ENCODE measurements at places on chromosomes 6 and 20.

DNA sequence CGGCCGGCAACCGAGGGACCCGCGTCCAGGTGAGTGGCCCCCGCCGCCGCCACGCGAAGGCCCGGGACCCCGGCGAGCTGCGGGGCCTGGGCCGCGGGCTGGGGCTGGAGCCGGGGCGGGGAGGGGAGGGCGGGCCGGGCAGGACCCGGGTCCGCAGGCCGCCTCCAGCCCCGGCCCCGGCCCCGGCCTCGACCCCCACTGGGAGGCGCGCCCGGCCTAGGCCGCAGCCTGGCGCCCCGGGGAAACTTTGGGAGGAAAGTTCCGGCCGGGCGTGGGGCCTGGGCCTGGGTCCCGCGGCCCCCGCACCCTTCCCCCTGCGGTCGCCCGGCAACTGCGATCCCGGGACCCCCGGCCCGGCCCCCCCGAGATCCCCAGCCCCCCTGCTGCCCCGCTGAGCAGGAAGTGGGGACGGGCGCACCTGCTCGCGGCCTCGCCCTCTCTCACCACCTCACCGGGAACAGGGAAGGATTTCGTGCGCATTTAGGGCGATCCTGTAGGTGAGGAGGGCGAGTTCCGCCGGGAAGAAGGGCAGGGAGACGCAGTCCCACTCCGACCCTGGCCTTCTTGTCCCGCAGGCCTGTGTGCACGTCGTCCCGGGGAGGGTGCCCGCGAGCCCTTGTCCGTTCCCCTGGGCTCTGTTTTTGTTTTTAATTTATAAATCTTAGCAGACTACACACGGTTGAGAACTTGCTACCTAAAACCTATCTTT is 402 bp downstream of the OSBPL2 start:
- DNase-seq: peak; percentile 25

GRCh38 chr20:18288749-18289267 is 481 bp downstream of the ZNF133 start:
- DNase-seq: no peak

DNA sequence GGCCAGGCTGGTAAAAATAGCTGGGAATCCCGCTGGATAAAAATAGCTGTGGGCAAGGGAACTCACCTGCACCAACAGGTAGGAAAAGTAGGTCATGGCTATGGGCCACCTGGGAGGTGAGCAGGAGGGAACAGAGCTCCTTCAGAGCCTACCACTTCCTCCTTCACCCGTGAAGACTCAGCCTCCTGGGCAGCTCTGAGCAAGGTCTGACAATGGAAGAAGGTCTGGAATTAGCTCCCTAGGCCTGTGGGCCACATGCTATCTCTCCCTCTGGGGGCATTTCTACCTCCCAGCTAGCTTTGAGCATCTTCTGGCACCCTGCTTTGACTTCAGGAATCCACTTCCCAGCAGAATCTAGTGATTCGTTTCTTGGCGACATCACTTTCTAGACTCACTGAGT is 153.9 kb downstream of the MRPL14 start:
- DNase-seq: no peak

- no peak for DNase-seq
Observed at GRCh38 chr20:37547912-37548311, 20.2 kb upstream of the BLCAP start.

DNA sequence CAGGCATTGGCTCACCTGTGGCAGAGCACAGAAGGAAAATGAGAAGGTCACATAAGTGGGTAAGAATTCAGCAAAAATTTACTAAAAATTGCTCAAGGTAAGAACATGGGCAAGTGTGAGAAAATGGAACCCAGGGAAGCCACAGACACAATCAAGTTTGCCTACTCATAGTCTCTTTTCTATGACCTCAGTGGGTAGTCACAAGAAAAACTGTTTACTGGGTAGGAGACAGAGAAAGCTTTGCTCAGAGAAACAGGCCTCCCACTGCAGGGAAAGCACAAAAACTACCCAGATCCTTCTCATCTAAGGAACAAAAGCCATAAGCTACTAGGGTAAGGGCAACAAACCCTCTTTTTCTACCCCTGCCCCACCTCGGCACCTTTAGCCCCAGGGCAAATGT is 35.2 kb downstream of the FAM184A start:
- DNase-seq: no peak

Measured in muscle of leg (tissue), 16 donors.